ENCODE measurements at places on chromosomes 3 and 15.
A peak's percentile ranks its signal among the peaks of the same experiment; 100 is the strongest.

- DNase-seq = no peak
Observed at GRCh38 chr15:48384616-48385015, 53.4 kb downstream of the DUT start.

GRCh38 chr3:61381745-61382392 is 130.6 kb upstream of the FHIT start:
- DNase-seq = peak; percentile 29

- DNase-seq = peak; percentile 60
Observed at GRCh38 chr15:49088996-49089395, 42.8 kb upstream of the SECISBP2L start.

DNA sequence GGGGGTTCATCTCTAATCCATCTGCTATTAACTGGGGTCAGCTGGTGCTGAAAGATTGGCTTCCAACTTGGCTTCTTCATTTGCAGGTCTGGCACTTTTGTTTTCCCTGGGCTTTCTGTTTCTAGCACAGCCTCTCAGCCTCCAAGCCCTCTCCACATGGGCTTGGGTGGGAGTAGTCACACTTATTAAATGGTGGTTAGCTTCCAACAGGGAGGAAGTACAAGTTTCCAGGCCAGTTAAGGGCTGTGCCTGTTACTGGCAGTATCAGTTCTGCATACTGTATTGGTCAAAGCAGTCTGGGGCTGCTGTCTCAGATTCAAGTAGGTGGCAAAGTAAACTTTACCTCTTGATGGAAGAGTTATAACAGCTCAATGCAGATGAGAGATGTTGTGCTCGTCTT is 627.1 kb upstream of the CCDC54 start:
- no peak for DNase-seq

GRCh38 chr15:64037116-64037515 is 9.2 kb downstream of the DAPK2 start:
- DNase-seq = no peak

DNA sequence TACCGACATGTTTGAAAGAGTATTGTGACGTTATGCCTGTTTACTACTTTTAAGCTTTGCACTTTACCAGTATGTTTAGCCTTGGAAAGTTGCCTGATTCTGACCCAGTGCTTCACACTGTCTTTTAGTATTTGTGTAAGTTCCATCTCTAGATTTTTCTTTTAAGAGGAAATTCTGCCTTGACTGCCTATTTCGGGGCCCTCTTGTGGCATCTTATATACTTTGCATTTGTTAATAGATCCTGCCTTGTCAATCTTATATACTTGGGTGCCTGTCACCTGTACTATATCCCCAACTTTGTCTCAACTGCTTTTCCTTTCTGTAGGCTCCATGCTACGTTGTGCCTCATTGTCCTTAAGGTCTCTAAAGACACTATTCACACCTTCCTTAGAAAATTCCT is 244.6 kb downstream of the STXBP5L start:
- DNase-seq = no peak

DNA sequence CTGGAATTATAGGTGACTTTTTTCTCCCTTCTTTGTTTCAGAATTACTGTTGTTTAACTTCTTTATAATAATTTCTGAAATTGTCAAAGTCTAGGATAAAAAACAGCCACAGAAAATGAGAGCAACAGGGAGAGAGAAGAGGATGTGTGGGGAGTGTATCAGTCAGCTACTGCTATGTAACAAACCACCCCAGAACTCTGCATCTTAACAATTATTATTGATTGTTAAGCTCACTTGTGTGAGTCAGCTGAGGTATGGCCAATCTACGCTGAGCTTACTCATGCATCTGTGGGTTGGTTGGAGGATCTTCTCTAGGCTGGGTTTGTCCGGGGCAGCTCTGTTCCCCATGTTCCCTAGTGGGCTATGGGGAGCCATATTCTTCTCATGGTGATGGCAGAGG is 43.7 kb upstream of the CDV3 start:
- no peak for DNase-seq

- no peak for DNase-seq
Observed at GRCh38 chr3:139227165-139227564, 116.7 kb upstream of the MRPS22 start.

DNA sequence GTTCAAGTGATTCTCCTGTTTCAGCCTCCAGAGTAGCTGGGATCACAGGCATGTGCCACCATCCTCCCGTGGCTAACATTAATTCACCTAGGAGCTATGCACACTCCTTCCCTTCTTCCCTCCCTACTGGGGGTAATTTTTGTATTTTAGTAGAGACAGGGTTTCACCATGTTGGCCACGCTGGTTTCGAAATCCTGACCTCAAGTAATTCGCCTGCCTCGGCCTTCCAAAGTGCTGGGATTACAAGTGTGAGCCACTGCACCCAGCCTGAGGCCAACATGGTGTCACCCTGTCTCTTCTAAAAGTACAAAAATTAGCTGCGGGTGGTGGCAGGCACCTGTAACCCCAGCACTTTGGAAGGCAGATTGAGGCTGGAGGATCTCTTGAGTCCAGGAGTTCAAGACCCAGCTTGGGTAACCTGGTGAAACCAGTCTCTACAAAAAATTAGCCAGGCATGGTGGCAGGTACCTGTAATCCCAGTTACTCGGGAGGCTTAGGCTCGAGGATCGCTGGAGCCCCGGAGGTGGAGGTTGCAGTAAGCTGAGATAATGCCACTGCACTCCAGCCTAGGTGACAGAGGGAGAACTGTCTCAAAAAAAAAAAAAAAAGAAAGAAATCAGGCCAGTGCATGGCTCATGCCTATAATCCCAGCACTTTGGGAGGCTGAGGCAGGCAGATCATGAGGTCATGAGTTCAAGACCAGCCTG is 6.1 kb downstream of the RNU5B-1 start:
- no peak for DNase-seq

DNA sequence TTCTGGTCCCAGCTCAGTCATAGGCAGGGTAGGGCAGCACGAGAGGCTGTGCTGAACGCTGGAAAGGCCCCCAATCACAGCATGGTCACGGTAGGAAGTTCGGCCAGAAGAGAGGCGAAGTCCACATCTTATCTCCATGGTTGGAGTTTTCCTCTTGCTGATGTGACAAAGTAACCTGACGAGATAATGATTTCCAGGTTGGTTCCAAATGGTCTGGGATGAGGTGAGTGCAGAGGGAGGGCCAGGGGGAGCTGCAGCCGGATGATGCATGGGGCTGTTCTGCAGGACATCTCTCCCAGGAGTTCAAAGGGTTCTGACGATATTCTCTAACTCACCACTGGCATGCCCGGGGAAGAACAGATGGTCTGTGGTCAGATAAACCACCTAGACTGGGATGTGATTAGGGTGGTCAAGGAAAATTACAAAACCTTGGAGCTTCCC is 83.2 kb upstream of the WNT5A start:
- DNase-seq = no peak

DNA sequence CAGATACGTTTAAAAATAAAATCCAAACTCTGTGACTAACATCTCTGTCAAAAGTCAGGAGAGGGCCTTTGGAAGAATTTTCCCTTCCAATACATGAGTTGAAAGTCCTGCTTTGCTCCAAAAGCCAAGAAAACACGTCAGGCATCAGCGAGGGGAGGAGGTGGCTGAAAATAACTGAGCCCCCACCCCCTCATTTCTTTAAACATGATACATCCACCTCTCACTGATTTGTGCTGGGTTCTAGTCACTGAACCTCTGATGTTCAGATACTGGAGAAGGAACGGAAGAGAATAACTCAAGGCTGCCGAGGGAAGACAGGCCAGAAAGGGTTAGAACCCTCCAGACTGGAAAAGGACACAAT is 9.4 kb upstream of the SEMA5B start:
- no peak for DNase-seq

DNA sequence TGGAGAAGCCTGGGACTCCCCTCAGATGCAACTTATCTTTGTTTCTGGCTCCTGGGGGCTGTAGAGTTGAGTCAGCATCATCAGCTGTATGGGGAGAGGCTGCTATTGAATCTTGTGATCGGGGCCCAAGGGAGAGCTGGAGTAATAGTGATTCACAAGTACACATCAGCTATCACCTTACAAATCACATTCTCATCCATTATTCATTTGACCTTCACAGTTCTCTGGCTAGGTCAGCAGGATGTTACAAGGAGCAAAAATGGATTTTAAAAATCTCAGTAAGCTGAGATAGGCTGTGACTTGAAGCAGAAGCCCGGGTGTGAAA is 175.0 kb downstream of the OPA1 start:
- DNase-seq = no peak

DNA sequence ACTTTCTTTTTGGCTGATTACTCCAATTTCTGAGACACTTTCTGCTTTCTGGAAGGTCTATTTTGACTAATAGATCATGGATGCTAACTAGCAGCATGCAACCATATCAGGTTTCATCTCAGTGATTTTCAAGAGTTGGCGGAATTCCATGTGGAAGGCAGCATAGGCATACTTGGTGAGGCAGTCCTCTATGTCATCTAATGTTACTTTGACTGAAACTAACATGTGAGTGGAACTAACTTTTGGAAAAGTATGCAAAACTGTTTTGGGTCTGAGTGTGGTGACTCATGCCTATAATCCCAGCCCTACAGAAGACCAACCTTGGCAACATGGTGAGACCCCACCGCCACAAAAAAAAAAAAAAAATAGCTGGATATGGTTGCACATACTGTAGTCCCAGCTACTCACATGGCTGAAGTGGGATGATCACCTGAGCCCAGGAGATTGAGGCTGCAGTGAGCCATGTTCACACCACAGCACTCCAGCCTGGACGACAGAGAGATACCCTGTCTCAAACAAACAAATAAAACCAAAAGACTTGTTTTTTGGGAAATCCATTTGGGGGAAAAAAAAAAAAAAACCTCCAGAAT is 1033.7 kb downstream of the ROBO1 start:
- no peak for DNase-seq

GRCh38 chr3:119741657-119742590 is 39.1 kb downstream of the CFAP91 start:
- DNase-seq = no peak

DNA sequence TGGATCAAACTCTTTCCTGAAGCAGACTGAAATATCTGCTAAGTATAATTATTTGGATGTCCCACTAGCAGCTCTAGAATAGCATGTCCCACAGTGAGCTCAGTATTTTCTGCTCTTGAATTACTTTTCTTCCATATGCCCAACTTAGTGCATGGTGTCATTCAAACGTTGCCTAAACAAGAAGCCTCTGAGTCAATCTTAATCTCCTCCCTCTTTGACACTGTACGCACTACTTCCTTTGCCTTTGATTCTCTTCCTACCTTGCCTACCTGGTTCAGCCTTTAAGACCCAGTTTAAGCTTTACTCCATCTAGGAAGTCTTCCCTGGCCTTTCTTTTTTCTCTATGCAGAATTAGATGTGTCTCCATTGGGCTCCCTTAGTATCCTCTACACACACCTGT is 54.5 kb downstream of the SEC22A start:
- no peak for DNase-seq

GRCh38 chr15:61393949-61394348 is 164.8 kb upstream of the RORA start:
- peak; percentile 4 for DNase-seq

DNA sequence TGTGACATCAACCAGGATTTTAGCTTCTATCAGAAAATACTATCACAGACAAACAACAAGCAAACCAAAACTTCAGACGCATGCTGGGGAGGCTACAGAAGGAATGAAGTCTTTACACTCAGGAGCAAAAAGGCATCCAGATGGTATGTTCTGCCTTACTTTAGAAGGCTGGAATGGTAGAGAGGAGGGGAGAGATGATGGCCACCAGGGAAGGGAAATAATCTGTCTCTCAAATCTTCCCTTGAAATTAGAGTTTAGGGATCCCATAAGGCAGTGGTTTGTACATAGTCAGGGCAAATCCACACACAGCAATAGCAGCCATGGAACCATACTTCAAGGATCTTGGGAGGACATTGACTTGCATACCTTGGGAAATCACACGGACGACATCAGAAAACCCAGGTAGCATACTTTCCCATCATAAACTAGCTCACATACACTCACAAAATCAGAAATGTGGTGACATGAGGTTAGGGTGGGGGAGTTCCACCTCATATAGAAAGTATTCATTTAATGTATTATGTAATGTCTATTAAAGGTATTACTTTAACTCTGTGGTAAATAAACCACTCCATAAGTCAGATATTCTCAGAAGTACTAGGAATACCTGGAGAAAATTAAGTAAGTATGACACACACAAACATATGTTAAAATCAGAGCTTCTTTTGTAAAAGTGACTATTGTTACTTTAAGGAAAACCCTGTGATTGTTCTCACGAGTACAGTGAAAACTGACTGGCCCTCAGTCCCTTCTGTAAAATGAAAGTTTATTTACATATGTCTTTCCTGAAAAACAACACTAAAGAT is 9.4 kb downstream of the BTLA start:
- no peak for DNase-seq

DNA sequence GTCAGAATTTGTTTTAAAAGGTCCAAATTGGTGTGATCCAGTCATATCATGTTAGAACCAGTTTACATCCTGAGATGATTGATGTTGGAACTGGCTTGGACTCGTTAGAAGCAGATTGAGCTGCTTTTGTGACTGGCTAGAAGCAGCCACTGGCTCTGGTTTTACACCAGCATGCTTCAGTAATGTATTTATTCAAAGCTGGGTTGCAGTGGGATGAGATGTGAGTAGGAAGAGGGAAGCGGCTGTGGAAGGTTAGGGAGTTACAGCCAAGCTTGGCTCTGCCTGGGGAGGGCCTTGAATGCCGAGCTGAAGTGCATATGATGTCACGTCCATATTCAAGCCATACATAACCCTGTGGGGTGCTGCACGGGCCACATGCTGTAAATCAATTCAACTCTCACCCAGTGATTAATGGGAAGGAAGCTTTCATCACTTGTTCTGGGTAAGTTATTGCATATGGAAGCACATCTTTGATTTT is 104.0 kb upstream of the SMAD3 start:
- DNase-seq = no peak

DNA sequence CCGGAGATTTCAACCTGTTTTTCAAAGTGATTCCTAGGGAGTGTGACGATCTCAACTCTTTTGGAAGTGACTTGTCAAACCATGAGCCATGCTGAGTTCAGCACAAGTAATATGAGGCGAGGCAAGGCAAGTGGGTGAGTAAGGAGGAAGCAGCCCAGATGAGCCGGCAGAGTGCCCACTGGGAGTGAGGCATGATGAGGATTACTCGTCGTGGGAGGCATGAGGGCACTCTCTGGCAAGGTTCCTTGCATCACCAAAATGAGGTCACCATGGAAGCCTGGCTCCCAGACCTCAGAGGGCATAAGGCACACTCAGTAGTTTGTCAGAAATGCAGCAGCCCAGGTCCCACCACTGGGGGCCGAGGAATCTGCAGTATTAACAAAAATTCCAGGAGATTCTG is 636.1 kb downstream of the MAGI1 start:
- DNase-seq = peak; percentile 23

DNA sequence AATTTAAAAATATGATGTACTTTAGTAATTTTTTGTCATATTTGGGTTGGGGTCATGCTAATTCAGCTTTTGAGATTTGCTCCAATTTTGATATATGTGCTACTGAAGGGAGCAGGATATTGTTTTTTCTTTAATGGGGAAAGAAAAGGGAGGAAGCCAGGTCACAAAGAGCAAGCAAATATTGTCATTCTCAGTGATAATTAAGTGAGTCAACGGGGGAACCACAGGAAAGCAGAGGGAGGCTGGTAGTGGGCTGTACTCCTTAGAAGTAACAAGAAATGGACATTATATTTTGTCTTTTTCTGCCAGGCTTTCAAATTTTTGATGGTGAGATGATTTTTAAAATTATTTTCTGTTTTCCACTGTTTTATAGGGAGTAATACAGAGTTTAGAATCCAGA is 45.6 kb upstream of the NMD3 start:
- no peak for DNase-seq

All from putamen (tissue), 1 donor.